Thymus (tissue), 14 donors: ENCODE measurements at places on chromosomes 2 and 18. TPM values are rescaled to one million over a fixed set of nuclear protein-coding genes. Genes with fewer than 3 reads are reported as not detected.

The LMAN1 gene
- total RNA-seq, result 41.5 TPM

The IL1A gene
- total RNA-seq, result 0.19 TPM

The CTAGE1 gene
- not detected for total RNA-seq

The RAD51AP2 gene
- not detected for total RNA-seq

The IL18R1 gene
- 7.5 TPM for total RNA-seq

The TRIM54 gene
- total RNA-seq, result 0.14 TPM

The TMEM178A gene
- total RNA-seq, result 0.66 TPM

The PAX3 gene
- 0.05 TPM for total RNA-seq

The APLF gene
- total RNA-seq, result 7.5 TPM
